ENCODE measurements at places on chromosomes 2 and 18.

DNA sequence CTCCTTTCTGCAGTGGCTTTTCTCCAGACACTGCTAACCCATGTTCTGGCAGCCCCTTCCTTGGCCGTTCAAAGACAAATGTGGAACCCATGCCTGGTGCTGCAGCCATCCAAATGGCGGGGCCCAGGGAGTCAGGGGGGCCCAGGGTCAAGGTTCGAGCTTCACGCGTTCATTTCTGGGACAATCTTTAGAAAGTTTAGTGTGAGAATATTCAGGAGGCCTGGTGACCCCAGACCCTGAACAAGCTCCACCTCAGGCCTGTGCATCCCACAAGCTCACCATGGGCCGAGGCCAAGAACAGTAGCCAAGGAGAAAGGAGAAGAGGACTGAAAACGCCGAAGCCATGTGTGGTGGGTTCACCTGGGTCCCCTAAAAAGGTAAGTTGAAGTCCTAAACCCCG, 54.4 kb downstream of the ANKMY1 start:
- no peak for DNase-seq

DNA sequence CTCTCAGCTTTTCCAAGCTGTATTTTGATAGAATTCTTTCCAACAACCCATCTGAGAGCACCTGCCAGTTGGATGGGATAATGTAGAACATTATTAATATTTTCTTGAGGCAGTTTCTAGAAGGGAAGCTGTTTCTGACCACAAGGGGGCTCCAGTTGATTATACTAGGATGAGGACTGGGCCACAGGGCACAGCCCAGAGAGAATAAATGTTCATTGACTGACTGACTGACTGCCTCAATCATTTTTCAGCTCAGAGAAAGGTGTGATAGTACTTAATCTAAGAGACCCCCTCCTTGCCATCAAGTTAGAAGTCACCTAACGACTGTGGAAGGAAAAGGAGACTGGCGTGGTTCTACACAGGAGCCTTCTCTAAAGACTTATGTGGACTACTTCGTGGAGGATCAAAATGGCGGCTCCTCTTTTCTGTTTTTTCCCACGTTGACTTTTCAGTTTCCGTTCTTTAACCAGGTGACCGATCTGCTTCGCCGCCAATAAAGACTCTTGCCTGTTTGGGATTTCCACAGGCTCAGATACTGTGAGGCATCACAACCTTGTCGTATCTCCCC, 31.9 kb upstream of the CREG2 start:
- DNase-seq = no peak

DNA sequence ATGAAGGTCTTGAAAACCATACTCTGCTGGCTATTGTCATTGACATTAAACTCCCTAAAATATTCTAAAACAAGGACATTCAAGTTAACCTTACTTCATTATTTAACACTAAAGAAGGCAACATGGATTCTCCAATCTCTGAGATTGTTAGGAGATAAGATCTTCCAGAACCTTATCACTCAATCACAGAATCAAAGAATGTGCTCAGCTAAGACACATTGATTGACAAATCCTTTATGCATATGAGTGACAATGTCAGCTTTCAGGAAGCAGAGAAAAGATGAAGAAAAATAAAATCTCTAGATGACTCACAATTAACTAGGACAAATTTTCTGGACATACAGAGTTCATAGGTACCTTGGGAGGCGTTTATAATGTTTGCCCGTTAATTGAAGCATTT, 787.2 kb downstream of the TSN start:
- DNase-seq = no peak

- no peak for DNase-seq
These were observed 290.4 kb upstream of the RBMS1 start for GRCh38 chr2:160784034-160784433.

GRCh38 chr2:121099329-121100290, 185.4 kb downstream of the TFCP2L1 start:
- peak; percentile 46 for DNase-seq

- DNase-seq = no peak
These were observed 385.8 kb downstream of the TRIB2 start for GRCh38 chr2:13102397-13103063.

DNA sequence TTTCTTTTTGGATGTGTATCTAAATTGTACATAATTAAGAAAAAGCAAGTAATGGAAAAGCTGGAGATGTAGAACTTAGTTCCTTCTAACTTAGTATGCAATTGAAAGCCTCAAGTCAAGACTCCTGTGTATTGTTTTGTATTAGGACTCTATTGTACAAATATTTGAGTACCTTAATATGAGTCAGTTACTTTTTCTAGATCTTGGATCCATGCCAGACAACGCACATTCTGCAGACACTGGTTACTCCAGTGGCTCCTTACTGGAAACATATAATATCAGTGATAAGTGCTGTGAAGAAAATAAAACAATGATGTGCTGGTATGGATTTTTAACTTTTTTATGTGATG, 1.5 kb downstream of the SLC39A10 start:
- no peak for DNase-seq

- DNase-seq = no peak
These were observed 209.4 kb upstream of the TRIB2 start for GRCh38 chr2:12507295-12507694.

DNA sequence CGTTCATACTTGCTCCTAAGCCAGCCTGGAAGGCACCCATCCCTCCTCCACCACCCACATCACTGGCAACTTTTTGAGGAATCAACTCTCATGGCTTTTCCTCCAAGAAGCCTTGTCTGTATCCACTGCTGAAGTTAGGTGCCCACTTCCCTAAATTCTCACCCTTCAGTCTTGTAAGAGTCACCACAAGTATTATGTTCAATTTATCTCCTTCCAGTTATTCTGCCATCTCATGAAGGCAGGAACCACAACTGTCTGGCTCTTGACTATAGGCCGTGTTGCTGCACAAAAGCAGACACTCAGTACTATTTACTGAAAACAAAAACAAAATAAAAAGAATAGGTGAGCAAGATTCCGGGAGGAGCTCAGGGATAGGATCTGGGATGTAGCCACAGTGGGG, 234.8 kb downstream of the CYRIA start:
- no peak for DNase-seq

DNA sequence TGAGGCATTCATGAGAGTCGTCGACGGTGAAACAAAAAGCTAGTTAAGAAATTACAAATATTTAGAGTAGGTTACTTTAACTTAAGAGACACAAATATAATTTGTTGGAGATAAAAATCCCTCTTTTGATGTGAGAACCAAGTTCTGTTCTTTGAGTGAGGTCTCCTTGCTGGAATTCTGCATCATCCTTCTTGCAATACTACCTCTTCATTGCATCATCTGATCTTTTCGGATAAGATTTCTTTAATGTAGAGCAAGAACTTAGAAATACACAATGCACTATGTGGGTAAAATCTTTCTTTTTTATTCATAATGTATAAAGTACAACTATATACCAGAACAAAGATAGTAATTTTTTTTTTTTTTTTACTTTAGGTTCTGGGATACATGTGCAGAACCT, 118.4 kb downstream of the ARL4C start:
- no peak for DNase-seq

GRCh38 chr2:150538651-150539201, 51.3 kb upstream of the RND3 start:
- DNase-seq = no peak

DNA sequence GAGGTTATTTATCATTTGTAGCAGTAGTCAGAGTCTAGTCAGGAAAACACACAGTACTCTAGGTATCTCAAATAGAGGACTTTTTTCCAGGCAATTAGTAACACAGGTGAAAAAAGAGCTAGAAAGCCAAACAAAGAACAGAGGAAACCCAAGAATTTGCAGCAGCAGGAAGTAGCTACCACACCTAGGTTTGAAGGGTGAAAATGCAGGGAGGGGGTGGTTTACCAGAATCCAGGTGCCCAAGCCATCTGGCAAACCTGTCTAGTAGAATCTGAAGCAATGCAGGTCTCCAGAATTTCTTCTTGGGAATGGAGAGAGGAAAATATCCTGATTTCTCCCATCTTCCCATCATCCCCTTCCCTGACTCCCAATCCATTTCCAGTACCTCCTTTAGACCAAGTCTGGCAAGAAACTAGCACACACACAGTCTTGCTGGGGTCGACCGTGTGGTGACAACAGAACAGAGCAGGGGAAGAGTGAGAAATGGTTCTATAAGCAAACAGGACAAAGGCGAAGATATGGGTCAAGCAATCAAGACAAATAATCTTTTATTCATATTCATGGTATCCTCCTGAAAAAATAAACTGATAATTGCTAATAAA, 231.9 kb upstream of the MMADHC start:
- DNase-seq = no peak

GRCh38 chr2:101820519-101820918, 123.0 kb downstream of the MAP4K4 start:
- DNase-seq = no peak

DNA sequence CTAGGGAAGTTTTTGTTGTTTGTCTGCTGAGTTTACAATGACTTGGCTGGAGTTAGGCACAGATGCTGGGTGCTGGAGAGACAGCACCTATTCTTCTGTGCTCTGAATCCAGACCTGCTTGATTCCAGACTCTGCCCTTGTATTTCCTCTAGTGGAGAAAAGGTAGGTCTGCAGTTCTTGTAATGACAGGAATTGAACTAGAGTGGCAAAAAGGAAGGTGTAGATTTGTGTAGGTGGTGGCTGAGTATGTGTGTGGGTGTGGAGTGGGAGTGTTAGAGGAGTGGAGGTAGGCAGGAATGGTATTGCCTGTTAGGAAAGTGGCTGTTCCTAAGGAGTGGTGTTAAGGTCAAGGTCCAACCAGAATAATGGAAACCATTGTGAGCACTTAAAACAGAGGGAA, 71.9 kb upstream of the LYPD6 start:
- DNase-seq = no peak

GRCh38 chr2:227006189-227006897, 157.7 kb downstream of the COL4A4 start:
- DNase-seq = no peak

- DNase-seq = no peak
These were observed 192.8 kb downstream of the DNER start for GRCh38 chr2:229521576-229521975.

- DNase-seq = no peak
These were observed 44.5 kb downstream of the PKDCC start for GRCh38 chr2:42092084-42092996.

- DNase-seq = no peak
These were observed 4.1 kb downstream of the CYTIP start for GRCh38 chr2:157439824-157440186.

GRCh38 chr2:6806604-6807003, 59.1 kb downstream of the CMPK2 start:
- DNase-seq = no peak

- peak; percentile 55 for DNase-seq
These were observed 60.0 kb upstream of the OTOS start for GRCh38 chr2:240200230-240201051.

DNA sequence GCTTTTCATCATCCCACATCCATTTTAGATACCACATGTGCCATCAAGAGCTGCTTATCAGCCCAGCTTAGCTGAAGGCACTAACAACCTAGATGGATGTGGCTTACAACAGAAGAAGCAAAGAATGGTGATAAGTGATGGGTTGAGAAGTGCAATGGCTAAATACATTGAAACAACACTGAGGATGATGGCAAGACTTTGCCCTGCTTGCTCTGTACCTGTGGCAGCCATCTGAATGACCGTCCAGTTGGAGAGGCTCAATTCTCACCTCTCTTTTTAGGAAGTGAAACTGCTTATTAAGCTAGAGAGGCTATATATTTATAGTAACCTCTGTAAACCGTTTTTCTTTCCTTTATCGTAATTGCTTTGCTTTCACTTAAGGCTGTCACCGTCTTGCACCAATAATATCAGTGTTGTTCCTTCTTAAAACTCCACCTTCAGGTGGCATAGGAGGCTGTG, 5.7 kb downstream of the GPATCH11 start:
- DNase-seq = no peak

DNA sequence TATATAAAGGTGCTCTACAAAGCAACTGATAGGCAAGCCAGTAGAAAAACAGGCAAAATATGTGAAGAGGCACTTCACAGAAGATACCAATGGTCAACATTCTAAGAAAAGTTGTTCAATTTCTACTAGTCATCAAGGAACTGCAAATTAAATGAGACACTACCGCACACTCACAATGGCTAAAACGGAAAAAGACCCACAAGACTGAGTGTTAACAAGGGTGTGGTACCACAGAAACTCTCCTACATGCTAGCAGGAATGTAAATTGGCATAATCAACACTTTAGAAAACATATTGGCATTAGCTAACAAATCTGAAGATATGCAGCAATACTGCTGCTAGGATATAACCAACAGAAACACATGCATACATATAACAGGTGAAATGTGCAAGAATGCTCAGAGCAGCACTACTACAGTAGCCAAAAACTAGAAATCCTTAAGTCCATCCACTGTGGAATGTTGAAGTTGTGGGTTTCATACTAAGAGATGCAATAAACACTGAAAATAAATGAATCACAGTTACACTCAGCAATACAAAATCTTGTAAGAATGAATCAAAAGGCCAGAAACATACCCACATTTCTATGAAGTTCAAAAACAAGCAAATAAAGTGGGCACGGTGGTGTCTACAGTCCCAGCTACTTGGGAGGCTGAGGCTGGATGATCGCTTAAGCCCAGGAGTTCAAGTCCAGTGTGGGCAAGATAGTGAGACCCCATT, 9.2 kb downstream of the RNU4ATAC start:
- no peak for DNase-seq

- no peak for DNase-seq
These were observed 6.7 kb upstream of the LCT start for GRCh38 chr2:135843671-135844070.

DNA sequence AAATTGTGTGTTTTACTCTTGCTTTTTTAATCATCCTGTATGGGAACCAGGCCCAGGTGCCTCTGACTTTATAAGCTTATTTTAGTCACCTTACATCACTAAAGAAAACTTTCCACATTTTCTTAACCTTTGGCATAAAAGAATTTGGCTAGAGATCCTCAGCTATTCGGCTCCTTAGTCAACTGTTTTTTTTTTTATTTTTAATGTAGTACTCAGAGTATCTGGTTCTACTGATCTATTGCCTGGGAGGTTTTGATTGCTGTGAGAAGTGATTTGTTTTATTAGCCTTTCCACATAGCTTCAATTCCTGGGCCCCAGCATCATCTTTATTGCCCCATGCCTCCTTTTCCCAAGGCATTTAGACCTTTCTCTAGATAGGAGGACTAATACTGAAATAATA, 121.0 kb downstream of the MYO1B start:
- DNase-seq = no peak

DNA sequence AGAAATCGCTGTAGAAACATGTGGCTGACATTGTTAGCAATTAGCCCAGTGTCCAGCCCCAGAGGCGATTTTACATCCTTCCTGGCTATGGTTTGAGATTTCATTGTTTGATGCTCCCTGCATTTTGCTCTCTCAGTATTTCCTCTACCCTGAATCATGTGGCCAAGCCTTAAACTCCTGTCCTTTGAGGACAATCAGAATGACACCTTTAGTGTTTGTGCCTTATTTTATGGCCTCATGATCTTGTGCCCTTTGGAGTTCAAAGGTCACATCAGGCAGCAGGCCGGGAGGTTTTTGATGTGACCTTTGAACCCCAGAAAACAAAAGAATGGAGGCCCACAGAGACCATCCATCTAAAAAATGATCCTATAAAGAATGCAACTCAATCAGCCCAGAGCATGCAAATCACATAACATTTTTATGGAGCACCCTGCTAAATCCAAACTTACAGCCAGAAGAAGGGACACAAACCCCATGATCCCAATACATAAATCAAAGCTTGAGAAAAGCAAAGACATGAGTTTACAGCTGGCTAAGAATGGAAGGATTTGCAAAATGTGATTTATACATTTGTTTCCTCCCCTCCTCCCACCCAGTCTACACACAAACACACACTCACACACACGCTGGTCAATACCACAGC, 52.5 kb downstream of the FECH start:
- no peak for DNase-seq

Data from posterior vena cava (tissue), 2 donors.